ENCODE measurements at places on chromosomes 16 and 17.

DNA sequence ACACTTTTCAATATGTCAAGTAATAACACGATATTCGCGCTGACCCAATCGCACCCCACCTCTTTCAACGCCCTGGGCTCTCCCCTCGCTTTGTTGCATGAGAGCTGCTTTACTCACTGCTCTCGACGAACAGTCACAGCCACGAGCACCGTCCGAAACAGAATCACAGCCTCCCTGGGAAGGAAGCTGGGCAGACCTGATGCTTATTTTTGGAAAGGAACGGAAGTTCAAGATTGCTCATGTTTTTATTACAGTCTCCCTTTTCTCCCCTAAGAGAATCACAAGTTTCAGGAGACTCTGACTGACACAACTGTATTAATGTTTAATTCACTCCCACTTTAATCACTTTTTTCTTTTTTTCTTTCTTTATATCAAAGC is 67.8 kb downstream of the ANKRD11 start:
- no peak for DNase-seq

DNA sequence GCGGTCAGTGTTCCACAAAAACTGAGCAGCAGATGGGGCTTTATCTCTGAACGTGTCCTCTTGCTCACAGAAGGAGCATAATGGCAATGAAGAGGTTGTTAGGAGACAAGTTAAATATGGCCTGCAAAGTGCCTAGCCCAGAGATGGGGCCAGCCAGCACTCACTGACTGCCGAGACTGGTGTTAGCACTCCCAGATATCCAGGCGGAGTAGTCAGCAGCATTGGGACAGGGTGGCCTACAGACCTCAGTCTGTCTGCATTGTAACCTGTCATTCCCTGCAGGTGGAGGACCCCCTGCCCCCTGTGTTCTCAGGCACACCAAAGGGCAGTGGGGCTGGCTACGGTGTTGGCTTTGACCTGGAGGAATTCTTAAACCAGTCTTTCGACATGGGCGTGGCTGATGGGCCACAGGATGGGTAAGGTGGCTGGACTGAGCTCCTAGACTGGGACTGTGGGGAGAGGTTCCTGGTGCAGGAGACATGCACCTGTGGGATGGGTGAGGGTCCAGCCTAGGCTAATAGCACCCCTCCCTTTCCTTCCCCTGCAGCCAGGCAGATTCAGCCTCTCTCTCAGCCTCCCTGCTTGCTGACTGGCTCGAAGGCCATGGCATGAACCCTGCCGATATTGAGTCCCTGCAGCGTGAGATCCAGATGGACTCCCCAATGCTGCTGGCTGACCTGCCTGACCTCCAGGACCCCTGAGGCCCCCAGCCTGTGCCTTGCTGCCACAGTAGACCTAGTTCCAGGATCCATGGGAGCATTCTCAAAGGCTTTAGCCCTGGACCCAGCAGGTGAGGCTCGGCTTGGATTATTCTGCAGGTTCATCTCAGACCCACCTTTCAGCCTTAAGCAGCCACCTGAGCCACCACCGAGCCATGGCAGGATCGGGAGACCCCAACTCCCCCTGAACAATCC is 4.2 kb downstream of the MFAP4 start:
- no peak for DNase-seq

- DNase-seq, result no peak
Measured at GRCh38 chr17:44191369-44191768, 4.6 kb downstream of the TMUB2 start.

GRCh38 chr16:81885976-81886586 is 107.0 kb downstream of the PLCG2 start:
- DNase-seq, result no peak

DNA sequence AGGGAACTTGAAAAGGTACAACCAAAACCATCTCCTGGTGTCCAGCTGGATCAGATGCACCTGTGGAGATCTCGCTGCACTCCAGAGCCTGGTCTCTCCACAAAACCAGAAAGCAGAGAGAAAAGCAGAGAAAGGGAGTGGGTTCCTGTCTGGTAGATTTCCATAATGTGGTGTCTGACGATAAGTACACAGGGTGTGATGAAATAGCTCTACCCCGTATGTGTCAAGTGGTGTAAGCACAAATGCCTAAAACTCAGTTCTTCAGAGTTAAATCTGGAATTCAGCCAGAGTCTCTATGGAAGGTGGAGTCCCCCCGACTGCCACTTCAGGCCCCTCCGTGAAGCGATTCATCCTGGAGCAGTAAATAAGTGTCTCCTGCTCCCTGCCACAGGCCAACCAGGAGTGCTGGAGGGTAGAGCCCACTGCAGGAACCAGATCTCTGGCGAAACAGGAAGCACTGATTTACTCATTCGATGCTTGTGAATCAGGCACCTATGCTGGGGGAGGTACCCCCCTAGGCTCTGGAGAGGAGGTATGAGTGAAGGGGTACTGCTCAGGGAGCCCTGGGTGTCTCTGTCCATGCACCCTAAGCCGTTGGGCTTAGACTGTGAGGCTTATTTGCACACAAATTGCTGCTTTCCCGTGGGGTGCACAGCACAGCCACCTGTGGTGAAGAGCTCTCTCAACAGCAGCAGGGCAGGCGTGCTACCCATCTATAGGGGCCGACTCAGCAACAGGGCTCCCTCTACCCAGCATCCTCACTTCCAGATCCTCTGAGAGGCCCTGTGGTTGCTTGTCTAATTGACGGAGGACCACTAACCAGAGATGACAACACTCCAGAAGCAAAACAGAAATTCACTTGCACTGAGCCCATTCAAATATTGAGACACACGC is 97.1 kb upstream of the MYOCD start:
- no peak for DNase-seq

DNA sequence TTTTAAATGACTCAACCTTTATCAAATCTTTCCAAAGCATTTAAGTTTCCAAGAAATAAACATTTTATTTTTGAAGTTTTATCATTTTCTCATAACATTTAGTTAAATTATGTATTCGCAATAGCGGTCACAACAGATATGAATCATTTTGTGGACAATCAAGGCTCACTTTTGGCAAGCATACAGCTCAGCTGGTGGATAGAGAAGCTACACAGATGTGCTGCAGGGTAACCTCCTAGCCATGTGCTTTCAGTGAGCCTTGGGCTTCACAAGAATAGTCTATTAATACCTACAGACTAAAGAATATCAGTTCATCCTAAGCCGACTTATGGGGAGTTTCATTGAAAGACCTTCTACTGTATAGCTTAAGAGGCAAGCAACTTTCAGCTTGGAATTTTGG is 144.8 kb downstream of the MRTFB start:
- no peak for DNase-seq

GRCh38 chr17:79355165-79355564 is 255.7 kb downstream of the RBFOX3 start:
- DNase-seq, result no peak

GRCh38 chr17:45246861-45247428 is 14.9 kb downstream of the SPATA32 start:
- no peak for DNase-seq

DNA sequence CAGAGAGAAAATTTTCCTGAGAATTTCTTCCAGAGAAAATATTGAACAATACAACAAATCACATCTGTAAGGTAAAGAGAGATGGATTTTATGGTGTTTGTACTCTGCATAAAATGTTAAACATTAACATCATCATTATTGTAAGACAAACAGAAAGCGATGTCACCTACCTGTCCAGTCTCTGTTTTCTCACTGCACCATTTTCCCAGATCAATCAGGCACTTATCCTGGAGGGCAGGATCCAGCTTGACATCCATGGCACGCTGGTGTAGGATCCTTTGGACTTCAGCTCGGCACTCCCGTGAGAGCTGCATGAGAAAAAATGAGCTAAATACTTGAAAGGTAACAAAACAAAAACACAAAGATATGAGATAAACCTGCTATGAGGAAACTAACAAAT is 55.9 kb upstream of the CLEC18B start:
- no peak for DNase-seq

DNA sequence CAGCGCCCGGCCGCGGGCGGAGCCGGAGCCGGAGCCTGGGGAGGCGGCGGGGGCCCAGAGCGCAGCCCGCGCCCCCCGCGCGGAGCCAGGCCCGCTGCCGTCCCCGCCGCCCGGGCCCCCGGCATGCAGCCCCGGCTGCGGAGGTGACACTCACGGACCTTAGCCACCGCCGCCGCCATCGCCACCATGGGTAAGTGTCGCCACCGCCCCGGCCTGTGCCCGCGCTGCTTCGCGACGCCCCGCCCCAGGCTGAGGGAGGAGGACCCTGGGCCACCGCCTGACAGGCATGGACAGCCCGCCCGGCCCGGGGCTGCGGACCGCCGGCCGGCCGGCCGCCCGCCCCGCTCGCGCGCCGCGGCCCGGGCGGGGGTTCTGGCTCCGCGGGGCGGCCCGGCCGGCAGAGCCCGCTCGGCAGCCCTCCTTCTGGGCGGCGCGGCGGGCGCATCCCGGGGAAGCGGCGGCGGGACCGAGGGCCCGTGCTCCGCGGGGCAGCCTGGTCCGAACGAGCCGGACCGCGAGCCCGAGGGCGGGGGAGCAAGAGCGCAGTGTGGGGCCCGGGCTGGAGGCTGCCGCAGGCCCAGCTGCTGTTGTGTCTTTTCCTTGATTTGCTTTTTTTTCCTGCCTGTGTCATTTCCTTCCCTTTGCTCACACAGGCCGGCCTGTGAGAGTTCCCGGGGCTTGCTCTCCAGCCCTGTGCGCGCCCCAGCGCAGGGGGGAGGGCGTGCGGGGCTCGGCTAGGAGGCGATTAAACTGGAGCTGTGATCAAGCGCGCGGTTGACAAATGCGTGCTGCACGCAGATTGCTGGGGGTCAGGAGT is 565 bp downstream of the MAP3K3 start:
- DNase-seq, result no peak

DNA sequence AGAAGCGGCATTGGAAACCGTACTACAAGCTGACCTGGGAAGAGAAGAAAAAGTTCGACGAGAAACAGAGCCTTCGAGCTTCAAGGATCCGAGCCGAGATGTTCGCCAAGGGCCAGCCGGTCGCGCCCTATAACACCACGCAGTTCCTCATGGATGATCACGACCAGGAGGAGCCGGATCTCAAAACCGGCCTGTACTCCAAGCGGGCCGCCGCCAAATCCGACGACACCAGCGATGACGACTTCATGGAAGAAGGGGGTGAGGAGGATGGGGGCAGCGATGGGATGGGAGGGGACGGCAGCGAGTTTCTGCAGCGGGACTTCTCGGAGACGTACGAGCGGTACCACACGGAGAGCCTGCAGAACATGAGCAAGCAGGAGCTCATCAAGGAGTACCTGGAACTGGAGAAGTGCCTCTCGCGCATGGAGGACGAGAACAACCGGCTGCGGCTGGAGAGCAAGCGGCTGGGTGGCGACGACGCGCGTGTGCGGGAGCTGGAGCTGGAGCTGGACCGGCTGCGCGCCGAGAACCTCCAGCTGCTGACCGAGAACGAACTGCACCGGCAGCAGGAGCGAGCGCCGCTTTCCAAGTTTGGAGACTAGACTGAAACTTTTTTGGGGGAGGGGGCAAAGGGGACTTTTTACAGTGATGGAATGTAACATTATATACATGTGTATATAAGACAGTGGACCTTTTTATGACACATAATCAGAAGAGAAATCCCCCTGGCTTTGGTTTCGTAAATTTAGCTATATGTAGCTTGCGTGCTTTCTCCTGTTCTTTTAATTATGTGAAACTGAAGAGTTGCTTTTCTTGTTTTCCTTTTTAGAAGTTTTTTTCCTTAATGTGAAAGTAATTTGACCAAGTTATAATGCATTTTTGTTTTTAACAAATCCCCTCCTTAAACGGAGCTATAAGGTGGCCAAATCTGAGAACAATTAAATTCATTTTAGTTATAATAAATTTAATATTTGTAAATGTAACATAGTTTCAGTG is 1.7 kb downstream of the HEXIM1 start:
- no peak for DNase-seq

DNA sequence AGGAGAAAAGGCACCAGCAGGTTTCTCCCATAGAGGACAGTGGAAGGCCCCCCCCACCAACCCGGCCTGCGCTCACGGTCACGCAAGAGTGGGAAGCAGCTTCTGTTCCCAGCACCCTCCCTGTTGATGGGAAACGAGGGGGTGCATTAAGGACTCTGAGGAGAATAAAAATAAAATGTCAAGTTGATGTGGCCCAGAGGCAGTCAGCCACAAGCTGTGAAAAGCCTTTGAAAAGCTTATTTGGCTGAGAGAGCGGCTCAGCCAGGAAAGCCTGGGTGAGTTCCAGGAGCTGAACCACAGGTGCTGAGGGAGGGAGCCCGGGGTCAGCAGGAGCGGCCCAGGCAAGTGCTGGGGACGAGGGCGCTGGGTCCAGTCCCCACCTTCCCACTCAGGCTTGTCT is 26.9 kb upstream of the SPATA32 start:
- DNase-seq, result no peak

GRCh38 chr16:28062847-28063521 is 530 bp downstream of the GSG1L start:
- DNase-seq, result no peak

DNA sequence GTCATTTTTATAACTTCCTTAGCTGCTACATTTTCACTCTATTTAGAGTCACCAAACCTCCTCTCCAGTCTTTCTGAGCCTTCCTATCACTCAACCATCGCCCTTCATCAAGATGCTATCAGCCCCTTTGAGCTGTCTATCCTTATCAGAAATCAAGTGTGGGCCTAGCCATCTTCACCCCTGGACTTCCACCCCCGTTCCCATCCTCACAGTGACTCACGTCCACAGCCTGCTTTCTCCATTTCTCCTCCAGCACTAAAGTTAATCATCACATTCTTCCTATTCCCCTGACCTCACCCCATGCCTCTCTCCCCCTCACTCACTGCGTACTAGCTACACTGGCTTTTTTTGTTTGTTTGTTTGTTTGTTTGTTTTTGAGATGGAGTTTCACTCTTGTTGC is 2.4 kb upstream of the TEKT3 start:
- DNase-seq, result no peak

- DNase-seq, result no peak
Measured at GRCh38 chr16:72905581-72905980, 142.3 kb downstream of the ZFHX3 start.

DNA sequence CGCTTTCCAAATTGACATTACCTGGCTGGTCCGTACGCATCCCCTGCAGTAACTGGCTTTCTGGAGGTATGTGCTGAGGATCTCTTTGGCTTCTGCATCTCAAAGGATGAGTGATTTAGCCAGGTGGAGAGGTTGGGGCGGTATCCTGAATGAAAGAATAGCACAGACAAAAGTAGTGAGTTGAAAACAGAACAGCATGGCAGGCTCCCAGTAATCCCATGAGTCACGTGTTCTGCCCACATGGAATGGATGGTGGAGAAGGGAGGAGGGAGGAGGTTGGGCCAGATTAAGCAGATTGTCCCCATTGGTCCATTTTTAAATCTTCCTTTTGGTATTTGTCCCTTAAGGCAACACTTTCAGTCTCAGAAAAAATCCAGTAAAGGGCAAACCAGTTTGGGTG is 176.0 kb downstream of the WWOX start:
- no peak for DNase-seq

GRCh38 chr16:74752258-74752657 is 22.4 kb downstream of the FA2H start:
- DNase-seq, result no peak

DNA sequence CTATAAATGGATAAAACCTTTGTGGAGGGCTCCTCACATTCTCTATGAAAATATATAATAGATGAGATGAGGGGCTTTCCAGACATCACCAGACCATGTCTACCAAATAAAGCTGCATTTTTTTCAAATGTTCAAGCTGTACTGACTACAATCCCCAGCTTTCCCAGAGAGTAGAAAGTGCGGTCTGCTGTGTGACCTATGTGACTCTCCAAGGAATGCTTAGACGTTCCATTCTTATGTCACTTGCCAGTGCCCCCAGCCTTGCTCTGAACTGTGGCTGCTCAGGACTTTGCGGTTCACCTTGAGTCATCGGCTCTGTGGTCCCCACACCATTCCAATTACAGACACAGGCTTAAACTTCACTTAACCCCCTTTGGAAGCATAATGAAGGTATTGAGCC is 47.8 kb upstream of the SCNN1B start:
- DNase-seq, result no peak

- no peak for DNase-seq
Measured at GRCh38 chr16:86322283-86322682, 188.0 kb upstream of the FOXF1 start.

Measured in amniotic stem cell (primary cell).